SJSA1 (cell line): ENCODE measurements at places on chromosomes 7 and 10. TPM values are rescaled to one million over a fixed set of nuclear protein-coding genes. Genes with fewer than 3 reads are reported as not detected.

GRCh38 chr10:110118891-110119621 lies 88.3 kb upstream of the MXI1 start:
- no peak for DNase-seq

DNA sequence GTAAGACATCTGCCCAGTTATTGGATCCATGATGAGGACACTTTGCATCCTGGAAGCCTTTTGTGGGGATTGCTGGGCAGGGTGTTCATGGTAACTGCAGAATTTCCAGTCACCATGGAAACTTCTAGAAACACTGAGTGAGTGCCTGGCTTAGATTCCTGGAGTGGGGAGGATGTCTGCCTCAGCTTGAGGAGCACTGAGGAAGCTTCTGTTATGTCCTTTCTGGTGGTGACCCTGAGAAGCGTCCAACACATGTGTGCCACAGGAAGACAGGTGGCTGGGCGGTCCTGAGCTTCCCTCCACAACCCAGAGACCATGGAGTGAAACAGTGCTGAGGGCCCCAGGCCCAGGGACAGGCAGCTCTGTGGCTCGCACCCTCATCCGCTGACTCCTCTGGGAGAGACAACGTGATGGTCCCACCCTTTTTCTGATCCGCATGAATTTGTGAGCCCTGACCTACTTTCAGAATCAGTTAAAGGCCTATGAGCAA lies 191.8 kb upstream of the CXCL12 start:
- no peak for DNase-seq

Gene CYP2C19
- total RNA-seq = not detected in 2 replicates

DNA sequence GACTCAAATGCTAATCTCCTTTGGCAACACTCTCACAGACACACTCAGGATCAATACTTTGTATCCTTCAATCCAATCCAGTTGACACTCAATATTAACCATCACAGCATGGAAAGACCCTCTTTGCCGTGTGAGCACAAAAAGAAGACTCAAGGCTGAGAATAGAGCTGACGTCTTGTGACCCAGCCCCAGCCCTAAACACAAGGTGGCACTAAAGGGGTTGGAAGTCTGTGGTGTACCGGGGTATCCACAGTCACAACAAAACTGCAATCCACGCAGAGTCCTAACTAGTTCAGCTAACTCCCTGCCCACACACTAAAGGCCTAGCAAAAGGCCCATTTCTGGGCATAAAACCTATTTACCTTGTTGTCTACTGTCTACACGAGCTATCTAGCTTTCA lies 200.1 kb downstream of the ACTR3B start:
- DNase-seq = no peak

GRCh38 chr7:90648834-90649233 lies 52.7 kb downstream of the CDK14 start:
- DNase-seq = no peak

- DNase-seq = no peak
Observed at GRCh38 chr7:20865684-20866083, 79.0 kb upstream of the SP8 start.

Gene PRTFDC1
- total RNA-seq = 15.0 and 48.6 TPM in 2 replicates

GRCh38 chr10:118842843-118843624 lies 88.3 kb upstream of the CACUL1 start:
- no peak for DNase-seq

- no peak for DNase-seq
Observed at GRCh38 chr7:26375726-26376174, 84.1 kb downstream of the SNX10 start.

- DNase-seq = no peak
Observed at GRCh38 chr7:151851145-151851751, 25.7 kb downstream of the PRKAG2 start.

Gene LDB3
- total RNA-seq = 1.1 and 1.4 TPM in 2 replicates

GRCh38 chr10:97589479-97589878 lies at the start of gene C10orf62:
TSS of gene C10orf62 (plus strand) at chr10:97589721. CDS start at chr10:97589898, 177 bp downstream.
- DNase-seq = no peak

- DNase-seq = no peak
Observed at GRCh38 chr7:2108501-2109250, 124.1 kb downstream of the MAD1L1 start.
